ENCODE measurements at places on chromosomes 11 and 22.

DNA sequence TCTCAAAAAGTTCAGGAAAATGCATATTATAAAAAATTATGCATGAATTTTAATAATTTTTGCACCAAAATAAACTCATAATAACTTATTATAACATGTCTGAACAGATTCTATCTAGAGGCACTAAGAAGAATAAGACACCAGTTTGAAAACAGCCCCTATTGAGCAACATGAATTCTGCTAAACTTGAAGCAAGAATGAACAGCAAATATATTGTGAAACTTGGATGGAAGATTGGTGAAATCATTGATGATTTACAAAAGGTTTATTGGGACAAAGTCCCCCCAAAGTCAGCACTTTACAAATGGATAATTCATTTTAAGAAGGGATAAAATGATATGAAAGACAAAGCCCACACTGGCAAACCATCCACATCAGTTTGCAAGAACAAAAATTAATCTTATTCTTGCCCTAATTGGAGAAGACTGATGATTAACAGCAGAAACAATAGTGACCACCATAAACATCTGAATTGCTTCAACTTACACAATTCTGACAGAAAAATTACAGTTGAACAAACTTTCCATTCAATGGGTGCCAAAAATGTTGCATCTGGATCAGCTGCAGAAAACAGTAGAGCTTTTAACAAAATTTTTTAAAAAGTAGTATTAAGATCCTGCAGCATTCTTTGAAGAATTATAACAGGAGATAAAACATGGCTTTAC lies 257.5 kb upstream of the FAT3 start:
- DNase-seq = no peak

GRCh38 chr11:60280412-60280811 lies at the start of gene MS4A4A:
Gene MS4A4A (plus strand): TSS chr11:60280666. CDS start chr11:60280676, 10 bp downstream.
- DNase-seq = no peak

DNA sequence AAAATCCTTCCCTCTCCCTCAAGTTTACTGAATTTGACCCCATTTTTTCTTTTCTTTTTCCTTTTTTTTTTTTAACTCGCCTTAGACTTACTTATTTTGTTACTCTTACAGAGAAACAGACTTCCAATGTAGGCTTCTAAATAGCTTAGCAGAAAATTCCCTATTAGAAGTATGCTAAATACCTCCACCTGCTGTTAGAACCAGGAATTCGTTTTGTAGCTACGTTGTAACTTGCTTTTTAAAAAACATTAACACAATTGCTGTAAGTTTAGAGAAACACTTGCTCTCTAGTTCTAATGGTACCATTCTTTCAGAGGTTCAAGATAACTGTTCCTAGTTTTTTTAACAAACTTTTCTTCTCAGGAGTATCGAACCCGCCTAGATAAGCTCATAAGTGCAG lies 324.2 kb downstream of the DCDC1 start:
- DNase-seq = no peak

- no peak for DNase-seq
Measured at GRCh38 chr11:16341853-16342252, 14.5 kb downstream of the SOX6 start.

GRCh38 chr11:57638005-57638781 lies 11.5 kb downstream of the YPEL4 start:
- DNase-seq = no peak

- DNase-seq = no peak
Measured at GRCh38 chr11:69552951-69553350, 71.5 kb downstream of the LINC01488 start.

DNA sequence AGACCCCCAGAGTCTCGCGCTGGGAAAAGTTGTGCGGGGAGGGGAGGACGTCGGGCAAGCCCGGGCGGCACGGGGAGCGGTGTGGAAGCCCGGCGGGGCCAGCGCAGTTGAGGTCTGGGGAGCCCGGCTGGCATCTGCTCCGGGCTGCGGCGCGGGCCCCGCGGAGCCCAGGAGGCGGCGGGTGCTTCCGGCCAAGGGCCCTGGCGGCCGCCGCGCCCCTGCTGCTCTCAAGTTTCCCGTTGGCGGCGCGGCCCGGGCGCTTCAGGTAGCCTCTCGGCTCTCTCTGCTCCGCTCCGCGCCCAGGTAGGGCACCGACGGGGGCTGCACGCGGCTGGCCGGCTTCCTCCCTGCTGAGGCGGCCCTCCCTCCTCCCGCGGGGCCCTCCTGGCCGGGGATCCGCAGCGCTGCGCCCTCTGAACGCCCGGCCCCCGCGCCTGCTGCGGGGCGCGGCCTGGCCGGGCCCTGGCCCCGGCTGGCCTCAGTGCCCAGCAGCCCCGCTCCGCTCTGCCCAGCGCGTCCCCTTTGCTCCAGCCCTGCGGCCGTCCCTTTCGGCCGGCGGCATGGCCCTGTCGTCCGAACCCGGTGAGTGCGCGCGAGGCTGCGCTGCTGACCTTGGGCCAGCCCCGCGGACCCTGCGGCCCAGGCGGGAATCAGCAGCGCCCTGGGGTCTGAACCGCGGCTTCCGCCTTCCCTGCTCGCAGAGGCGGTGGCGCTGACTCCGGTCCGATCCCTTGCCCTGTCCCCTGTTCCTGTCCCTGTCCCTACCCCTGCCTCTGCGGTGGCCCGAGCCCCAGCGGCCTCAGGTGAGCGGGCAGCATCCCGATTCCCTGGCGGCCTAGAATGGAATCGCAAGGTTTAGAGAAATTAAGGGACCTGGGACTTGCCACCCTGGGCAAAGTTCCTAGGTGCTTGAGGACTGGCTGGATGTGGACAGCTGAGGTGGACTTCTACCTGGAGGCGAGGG lies 4.3 kb upstream of the AMPD3 start:
- DNase-seq = no peak

- no peak for DNase-seq
Measured at GRCh38 chr11:59191890-59192289, 20.0 kb downstream of the DTX4 start.

- DNase-seq = no peak
Measured at GRCh38 chr11:25163421-25163820, 666.6 kb downstream of the LUZP2 start.

DNA sequence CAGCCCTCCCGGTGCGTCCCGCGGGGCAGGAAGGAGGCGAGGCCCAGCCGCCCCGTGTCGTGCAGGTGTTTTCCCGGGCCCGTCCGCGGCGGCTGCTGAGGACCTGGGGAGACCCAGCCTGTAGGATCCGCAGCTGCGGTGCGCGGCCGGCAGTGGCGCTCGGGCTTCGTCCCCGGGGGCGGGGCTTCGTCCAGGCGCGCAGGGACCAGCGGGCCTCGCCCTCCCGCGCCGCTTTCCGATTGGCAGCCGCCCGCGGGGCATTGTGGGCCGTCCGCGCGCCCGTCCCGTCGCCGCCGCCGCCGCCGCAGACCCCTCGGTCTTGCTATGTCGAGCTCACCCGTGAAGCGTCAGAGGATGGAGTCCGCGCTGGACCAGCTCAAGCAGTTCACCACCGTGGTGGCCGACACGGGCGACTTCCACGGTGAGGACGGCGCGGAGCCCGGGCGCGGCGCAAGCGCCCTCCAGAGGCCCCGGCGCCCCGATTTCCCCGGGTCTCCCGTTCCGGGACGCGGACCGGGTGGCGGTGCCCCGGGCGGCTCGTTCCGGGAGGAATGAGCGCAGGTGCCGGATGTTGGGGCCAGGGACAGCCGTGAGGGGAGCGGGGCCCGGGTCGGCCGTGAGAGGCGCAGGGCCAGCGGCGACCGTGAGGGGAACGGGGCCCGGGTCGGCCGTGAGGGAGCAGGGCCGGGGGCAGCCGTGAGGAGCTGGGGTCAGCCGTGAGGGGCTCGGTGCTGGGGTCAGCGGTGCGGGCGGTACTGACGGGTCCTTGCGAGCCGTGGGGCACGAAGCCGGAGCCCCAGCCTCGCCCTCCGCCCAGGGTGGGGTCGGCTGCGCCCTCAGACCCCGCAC lies at the start of gene TALDO1:
Gene TALDO1 (plus strand): TSS at position 307 of the 849 bp plus-strand sequence. CDS start 18 bp downstream, at position 325.
- peak; percentile 51 for DNase-seq

GRCh38 chr22:41862160-41862529 lies 29.2 kb downstream of the SREBF2 start:
- no peak for DNase-seq

Data from cortex of kidney (tissue), 1 donor.